ENCODE measurements at places on chromosomes 7 and 10.

GRCh38 chr7:17696422-17696821 lies 243.9 kb downstream of the SNX13 start:
- DNase-seq = peak; percentile 98

DNA sequence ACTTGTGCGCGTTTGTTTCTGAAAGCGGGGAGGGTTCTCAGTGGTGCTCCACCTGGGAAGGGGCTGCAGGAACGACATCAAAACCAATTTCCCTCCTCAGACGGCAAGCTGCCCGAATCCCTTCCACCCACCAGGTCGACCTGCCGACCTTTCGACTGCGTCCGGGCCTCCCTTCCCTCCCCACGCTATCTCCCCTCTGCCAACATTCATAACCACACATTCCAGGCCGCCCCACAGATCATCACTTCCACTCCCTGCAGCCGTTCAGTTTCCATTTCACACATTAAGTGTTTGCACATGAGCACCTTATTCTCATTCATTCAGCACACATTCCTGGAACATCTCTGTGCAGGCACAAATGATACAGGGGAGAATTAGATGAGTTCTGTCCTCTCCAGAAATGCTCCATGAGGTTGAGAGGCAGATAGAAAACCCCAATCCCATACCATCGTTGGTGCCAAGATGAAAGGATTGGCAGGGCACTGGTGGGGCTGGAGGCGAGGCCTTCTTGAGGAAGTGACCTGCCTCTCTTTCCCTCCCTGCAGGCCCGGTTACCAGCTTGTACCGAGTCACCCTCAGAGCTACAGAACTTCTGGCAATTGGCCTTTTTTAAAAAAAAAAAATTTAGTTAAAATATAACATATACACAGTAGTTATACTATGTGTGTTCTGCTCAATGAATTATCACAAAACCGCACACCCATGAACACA lies 70.0 kb downstream of the MINDY4 start:
- peak; percentile 67 for DNase-seq

- no peak for DNase-seq
Measured at GRCh38 chr10:112424651-112425050, 22.1 kb downstream of the ZDHHC6 start.

GRCh38 chr7:127873151-127873550 lies 158.1 kb downstream of the LRRC4 start:
- DNase-seq = no peak

- no peak for DNase-seq
Measured at GRCh38 chr7:110784749-110785148, 306.2 kb upstream of the LRRN3 start.

DNA sequence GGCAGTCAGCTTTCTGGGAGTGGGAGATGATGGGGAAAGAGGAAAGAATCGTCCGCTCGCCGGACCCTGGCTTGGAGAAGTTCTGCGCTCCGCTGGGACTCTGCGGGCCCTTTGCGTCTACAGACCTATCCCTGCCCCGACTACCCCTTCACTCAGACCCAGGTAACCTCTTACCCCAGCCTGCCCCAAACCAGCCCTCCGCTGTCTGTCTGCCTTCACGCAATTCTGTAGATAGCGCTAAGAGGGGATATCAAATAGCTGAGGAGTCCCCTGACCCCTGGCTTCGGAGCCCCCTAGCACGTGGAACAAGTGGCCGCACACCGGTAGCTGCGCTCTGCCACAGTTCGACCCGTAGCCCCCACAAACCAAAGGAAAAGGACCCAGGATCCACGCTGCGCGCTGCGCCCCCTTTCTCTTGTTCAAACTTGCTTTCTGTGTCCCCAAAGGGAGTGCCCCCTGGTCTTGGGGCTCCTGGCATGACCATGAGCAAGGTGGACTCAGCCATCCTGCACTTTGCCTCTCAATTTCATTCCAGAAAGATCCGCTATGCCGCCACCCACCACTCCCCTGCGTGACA lies 7.0 kb downstream of the HOXA4 start:
- no peak for DNase-seq

DNA sequence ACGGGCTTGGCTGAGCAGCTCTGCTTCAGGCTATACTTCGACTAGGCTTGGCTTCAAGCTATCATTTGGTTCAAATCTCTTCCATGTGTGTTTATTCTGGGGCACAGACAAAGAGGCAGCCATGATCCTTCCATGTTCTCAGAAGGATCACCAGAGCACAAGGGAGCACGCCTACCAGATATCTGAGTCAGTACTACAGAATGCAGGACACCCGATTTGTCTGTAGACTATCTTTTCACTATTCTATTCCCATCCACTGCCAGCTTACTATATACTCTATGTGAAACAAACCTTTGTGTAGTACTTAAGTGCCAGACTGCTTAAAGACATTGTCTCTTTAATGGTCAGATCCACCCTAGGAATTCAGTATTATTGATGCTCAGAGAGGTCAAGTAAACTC lies 35.1 kb downstream of the CH25H start:
- no peak for DNase-seq

GRCh38 chr7:155003092-155003375 lies at the start of gene PAXIP1:
PAXIP1 (minus strand) TSS chr7:155003124; CDS start chr7:155002929, 195 bp downstream.
- no peak for DNase-seq

DNA sequence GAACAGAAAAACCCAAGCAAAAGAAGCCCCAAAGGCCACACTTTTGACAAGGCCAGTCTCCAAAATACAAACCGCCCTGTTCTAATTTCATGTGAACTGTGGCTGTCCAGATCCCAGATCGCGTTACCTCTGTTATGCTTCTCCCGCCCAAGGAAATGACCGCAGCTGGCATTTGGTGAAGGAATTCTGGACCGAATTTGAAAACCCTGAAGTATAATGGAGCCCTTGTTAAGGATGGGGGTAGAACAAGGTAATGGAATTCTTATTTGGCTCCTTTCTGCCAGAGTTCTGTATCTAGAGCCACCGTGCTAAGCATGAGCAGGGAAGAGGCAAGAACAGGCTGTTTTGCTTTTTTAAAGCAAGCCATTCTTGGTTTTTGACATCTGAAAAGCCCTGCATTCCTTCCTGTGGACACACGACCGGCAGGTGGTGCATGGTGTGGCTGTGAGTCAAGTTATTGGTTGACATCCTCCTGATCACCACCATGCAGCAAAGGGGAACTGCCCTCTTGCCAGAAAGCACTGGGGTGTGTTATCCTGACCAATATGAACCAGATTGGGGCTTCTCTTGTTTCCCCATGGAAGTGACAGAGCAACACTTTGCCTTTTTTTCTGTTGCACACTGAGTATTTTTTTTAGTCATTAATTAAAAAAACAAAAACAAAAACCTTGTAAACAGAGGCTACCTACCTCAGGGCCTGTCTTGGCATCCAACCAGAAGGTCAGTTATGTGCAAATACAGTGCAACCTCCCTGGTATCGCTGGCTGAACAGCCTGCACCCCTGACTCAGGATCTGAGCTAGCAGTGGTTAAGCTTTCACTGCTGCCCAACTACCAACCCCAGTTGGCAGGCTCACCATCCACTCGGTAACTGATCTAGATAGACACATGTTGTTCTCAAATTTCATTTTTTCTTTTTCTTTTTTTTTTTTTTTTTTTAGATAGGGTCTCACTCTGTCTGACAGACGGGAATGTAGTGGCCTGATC lies 14.2 kb downstream of the UCMA start:
- DNase-seq = no peak

GRCh38 chr7:106356-106755 lies 86.0 kb upstream of the FAM20C start:
- DNase-seq = no peak

- no peak for DNase-seq
Measured at GRCh38 chr7:140322759-140323158, 75.6 kb downstream of the SLC37A3 start.

DNA sequence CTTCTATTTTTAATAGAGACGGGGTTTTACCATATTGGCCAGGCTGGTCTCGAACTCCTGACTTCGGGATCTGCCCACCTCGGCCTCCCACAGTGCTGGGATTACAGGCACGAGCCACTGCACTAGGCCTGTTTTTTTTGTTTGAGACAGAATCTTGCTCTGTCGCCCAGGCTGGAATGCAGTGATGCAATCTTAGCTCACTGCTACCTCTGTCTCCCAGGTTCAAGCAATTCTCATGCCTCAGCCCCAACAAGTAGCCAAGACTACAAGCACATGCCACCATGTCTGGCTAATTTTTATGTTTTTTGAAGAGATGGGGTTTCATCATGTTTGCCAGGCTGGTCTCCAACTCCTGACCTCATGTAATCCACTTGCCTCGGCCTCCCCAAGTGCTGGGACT lies 73.7 kb downstream of the TYW1B start:
- DNase-seq = peak; percentile 30

DNA sequence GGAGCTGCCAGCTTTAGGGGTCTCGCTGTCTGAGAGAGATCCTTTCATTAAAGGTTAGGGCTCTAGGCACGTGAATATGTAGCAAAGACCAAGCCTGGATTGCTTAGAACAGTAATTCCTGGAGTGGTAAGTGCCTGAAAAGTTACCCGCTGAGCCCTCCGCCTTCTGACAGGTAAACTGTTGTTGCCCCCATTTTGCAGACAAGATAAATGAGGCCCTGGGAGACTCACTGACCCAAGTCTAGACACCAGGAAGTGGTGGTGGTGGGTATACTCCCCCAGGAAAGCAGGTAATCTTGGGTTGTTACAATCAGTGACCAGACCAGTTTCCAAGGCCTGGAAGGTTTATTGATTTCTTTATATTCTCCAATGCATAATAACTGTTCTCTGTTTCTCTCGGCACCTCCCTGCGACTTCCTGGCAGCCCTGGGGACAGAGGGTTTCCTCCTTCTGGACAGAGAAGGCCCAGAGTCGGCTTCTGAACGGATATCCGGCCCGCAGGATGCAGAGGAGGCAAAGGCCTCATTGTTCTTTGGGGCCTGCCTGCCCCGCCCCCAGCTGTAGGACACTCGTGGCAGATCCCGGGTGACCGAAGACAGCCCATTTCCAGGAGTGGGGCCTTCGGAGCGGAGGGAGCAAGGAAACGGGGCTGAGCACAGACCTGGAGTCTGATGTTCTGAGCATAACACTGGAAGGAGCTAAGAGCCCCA lies 1.3 kb upstream of the GRK5 start:
- DNase-seq = peak; percentile 56

DNA sequence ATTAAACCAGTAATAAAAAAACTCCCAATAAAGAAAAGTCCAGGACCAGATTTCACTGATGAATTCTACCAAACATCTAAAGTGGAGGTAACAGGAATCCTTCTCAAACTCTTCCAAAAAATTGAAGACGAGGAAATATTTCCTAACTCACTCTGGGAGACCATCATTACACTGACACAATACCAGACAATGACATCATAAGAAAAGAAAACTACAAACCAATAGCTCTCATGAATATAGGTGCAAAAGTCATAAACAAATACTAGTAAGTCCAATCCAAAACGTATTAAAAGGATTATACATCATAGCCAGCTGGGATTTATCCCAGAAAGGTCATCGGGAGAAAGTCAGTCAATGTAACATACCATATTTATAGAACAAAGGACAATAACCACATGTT lies 94.0 kb upstream of the RAB18 start:
- DNase-seq = no peak

- no peak for DNase-seq
Measured at GRCh38 chr10:25842146-25842545, 91.9 kb upstream of the MYO3A start.
